ENCODE measurements at places on chromosomes 12 and 14.

DNA sequence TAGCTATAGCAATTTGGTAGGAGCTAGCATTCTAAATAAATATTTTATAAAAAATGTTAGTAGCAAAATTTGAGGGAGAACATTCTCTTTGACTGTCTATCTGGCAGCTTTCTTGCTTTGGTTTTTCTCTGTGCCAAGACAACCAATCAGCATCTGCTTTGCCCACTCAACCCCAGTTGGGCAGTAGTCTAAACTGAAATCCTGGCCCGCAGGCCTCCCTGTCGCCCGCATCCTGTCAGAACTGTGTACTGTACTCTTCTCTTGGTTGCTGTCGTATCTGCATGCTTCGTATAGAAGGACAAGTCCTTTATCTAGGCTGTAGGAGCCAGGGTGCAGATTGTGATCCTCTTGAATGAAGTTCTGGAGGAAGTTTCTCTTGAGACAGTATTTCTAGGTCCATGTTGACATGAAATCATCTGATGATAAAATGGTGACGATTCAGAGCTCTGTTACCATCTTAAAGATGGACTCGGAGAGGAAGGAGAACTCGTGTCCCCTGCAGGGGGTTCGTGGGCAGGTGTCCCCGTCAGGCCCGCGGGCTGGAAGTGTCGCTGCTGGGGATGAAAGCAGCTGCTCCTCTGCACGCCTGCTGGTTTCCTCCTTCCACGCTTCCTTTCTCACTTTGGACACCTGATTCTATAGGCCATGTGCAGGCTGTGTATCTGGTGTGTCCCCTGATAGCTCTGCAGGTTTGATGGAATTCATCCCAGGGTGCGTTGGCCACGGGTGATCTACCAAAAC is 34.6 kb downstream of the XRCC3 start:
- DNase-seq, result no peak

DNA sequence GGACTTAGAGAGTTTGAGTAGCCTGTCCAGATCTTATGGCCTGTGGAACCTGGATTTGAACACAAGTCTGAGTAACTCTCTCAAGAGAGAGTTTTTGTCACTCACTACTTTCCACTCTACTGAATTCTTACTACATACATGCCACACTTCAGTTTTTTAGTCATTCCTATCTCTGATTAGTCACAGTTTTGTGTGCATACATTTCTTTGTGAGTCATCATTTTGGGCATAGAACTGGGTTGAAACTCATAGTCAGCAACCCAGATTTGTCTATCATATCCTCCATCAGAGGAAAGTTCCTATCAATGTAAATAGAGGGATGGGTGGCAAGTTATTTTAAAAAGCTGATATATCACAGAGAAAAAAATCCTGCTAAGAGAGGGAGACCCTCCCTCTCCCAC is 42.9 kb downstream of the FLRT2 start:
- DNase-seq, result no peak

DNA sequence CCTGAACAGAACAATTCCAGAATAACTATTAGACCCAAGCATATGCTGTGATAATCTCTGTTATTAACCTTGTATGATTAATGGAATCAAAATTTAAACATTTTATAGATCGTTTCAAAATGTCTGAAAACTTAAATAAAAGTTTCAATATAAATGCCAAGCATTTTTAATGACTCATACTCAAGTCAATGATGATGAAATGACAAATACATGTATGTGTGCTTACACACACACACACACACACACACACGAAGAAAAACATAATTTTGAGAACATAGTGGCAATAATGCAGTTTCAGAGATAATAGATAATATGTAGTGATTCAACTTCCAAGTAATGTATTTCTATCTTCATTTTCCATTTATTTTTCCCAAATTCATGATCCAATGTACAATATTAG is 384.9 kb upstream of the FOXG1 start:
- DNase-seq, result no peak

- DNase-seq, result no peak
Observed at GRCh38 chr12:48075832-48076231, 30.0 kb downstream of the SENP1 start.

Data from retinal pigment epithelial cell (primary cell).